ENCODE measurements at places on chromosomes 4 and X.

DNA sequence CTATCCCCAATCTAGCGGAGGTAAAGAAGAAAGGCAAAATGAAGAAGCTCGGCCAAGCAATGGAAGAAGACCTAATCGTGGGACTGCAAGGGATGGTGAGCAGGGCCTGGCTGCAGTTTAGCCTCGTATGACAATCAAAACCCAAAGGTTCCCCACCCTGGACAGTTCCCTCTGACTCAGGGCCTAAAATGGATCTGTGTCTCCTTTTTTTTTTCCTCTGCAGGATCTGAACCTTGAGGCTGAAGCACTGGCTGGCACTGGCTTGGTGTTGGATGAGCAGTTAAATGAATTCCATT is 986 bp downstream of the HDAC6 start:
- DNase-seq, result no peak

DNA sequence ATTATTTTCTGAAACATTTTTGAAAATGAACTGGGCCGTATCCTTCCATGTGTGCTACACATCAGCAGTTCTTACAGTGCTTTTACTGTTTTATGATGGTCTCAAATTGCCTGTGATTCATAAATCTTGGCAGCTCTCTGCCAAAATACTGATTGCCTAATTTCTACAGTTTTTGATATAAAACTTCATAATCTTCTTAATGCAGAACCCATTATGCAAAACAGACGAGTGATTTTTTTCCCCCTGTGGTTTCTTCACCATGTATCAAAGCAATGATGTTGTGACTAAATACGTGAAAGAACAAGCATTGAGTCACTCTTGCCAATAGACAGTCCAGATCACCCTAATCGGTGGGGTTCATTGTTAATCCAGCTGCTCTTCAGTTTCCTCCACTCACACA is 156.4 kb upstream of the WDR1 start:
- DNase-seq, result no peak

GRCh38 chr4:148315049-148315448 is 127.2 kb downstream of the NR3C2 start:
- no peak for DNase-seq

GRCh38 chr4:80143307-80143679 is 54.0 kb upstream of the PRDM8 start:
- no peak for DNase-seq

DNA sequence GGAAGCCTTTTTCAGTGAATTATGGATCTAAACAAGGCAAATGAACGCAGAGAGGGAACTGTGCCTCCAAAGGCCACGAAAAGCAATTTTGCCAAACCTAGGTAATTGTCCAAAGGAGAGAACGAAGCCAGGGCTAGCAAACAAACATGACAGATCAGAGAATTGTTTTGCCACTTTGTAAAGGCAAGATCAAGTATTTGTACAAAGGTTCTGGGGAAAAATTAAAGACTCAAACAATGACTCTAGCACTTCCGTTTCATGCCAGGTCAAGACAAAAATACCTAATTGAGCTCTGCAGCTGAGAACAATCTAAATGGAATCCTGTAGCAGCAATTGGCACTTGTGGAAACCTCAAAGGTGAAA is 8.5 kb downstream of the RBM47 start:
- DNase-seq, result no peak

GRCh38 chr4:157372567-157372966 is 152.0 kb downstream of the GRIA2 start:
- DNase-seq, result no peak

DNA sequence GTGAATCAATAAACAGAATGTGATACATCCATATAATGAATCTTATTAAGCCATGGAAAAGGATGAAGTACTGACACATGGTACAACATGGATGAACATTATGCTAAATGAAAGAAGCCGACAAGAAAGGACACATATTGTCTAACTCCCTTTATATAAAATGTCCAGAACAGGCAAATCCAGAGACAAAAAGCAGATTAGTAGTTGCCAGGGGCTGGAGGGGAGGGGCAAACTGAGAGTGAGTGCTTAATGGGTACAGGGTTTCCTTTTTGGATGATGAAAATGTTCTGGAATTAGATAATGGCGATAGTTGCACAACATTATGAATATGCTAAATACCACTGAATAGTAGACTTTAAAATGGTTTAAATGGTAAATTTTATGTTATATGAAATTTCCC is 17.4 kb downstream of the ADGRG4 start:
- DNase-seq, result no peak

- no peak for DNase-seq
These were observed 137.3 kb upstream of the RPL34 start for GRCh38 chr4:108483079-108483478.

DNA sequence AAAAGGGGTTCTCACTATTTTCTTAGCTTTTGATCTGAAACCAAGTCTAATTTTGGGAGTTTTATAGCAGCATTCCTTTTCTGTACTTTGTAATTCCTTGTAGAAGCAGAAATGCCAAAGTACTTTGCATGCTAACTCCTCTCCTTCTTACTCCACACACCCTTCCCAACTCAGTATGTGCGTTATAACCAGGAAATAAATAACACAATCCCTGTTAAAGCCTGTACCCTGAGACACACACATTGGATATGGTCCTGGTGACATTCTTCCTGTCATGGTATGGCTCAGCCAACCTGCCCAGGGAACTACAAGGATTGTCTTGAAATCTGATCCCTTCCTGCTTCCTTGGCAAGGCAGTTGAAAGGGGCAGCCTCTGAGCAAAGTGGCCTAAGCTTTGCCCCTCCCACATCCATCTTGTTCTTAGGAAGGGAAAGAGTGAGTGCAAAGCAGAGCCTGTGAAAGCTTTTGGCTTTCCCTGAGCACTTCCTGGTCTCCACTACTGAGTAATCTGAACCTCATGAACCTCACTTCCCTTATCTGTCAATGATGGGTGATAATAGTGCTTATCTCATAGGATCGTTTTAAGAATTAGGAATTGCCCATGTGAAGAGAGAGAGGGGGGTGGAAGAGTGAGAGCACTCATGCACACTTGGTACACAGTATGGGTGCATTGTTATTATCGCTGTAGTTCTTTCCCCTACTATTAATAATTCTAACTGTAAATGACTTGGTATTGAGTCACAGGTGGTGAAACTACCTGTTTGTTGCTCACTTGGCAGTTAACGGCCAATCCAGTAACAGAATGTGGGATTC is 109.3 kb downstream of the AFF2 start:
- DNase-seq, result peak; percentile 29

GRCh38 chrX:108090491-108091263 is 665 bp downstream of the PSMD10 start:
- DNase-seq, result no peak

DNA sequence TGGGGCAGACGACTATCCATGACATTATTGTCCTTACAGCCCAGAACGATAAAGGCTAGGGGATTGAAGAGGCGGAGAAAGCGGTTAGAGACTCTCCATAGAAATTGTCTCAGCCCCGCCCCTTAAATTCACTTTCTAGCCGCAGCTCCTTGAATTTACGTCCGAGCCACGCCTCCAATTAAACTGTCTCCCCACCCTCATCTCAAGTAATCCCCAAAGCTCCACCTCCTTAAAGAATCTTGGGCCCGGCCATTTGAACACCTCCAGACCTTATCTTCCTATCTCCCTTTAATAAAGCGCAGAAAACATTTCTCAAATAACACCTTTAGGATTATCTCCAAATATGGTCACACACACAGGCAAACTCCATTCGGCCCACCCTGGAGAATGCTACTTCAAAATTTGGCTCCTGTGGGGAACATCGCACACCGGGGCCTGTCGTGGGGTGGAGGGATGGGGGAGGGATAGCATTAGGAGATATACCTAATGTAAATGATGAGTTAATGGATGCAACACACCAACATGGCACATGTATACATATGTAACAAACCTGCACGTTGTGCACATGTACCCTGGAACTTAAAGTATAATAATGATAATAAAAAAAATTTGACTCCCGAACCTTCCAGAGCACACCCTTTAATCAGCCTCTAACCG is 7.2 kb upstream of the MAGIX start:
- peak; percentile 56 for DNase-seq

- DNase-seq, result no peak
These were observed 1.8 kb downstream of the ACOX3 start for GRCh38 chr4:8438743-8439142.

- no peak for DNase-seq
These were observed 34.7 kb downstream of the P2RY10 start for GRCh38 chrX:78979789-78980464.

DNA sequence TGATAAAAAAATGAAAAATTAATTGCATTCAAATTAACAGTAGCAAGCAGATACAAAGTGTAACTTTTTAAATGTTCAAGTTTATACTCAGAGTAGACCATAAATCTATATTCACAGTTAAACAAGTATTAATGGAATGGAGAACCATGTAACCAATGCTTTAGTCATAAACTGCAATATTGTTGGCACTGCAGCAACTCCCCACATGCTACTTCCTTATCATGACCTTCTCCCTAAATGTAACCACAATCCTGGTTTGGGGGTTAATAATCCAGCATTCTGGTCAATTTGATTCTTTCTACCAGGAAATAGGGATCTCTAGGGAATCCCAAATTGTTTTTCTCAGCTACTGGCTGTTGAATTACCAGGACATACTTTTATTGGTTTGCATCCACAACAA is 223.9 kb upstream of the DCAF8L1 start:
- DNase-seq, result no peak

DNA sequence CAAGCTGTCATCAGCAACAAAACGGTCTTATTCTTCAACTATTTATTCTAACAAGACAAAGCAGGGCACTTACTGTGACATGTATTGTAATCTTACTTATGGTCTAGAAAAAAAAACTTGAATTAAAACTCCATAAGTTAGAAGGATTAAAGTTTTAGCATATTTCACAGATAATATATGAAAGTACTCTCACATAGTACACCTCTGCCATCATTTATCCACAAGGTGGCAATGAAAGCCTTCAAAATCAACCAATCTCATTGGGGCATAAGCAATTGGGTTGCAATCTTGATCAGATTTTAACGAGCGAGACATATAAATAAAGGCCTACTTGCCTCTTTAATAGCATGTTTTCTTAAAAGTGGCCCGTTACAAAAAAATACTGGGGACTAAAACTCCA is 1382.9 kb downstream of the FAM133A start:
- no peak for DNase-seq

DNA sequence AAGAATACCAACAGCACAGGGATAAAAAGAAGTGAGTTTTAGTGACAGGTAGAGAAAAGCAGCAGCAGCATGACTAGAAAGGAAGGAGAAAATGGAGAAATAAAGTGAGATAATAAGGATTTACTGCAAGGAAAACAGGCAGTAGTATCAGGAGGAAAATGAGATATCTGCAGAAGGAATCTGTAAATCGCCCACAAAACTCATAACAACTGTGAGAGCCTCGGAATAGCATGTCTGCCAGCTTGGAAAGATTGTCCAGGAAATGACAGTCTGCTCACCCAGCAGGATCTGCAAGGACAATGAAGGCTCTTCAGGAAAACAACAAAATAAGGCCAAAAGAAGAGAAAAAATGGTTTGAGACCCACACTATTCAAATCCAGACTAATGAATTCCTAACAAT is 47.4 kb downstream of the CXXC4 start:
- no peak for DNase-seq

- DNase-seq, result no peak
These were observed 2.7 kb upstream of the NUDT9 start for GRCh38 chr4:87419578-87420249.

DNA sequence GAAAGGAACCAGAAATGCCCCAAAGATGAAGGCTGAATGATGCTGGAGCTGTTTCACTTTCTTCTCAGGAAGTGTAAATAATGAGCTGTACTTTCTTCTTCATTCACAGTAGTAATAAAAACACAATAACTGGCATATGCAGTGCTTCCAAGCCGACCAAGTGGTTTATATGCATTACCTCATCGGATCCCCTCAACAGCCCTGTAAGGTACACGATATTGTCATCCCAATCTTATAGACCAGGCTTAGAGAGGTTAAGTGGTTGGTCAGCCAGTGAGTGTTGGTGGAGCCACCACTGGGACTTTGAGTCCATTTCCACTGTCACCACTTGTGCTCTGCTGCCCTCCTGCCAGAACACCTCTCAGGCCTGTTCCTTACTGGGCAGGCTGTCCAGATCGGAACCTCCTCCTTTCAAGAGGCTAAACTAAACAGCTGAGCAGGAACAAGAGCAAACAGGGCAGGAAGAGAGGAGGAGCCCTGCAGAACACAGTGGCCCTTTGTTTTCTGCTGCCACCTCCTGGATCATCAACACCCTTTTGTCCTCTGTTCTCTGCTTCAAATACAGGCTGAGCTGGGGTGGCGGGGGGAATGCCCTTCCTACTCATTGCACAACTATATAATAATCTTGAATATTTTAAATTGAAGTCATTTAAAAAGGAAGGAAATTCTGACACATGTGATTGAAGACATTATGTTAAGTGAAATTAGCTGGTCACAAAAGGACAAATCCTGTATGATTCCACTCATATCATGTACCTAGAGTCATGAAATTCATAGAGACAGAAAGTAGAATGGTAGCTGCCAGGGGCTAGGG is 112.5 kb upstream of the ATP6AP2 start:
- DNase-seq, result peak; percentile 16

- DNase-seq, result no peak
These were observed 460 bp upstream of the GEMIN8 start for GRCh38 chrX:14030174-14030530.

DNA sequence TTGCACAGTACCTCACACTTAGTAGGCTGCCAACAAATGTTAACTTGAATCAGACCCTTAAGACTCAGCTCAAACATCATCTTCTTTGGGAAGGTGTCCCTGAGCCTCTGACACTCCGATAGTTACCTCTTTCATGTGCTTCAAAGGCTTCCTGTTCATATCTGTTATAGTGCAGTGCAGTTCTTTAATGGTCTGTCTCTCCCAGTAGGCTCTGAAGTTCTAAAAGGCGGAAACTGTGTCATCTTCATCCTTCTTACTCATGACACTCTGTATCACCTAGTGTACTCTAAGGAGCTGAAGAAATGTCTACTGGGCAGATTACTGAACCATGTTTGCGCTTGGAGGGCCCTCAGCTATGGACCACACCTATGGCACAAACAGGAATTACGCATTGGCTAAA is 2.1 kb upstream of the DIAPH2 start:
- no peak for DNase-seq

DNA sequence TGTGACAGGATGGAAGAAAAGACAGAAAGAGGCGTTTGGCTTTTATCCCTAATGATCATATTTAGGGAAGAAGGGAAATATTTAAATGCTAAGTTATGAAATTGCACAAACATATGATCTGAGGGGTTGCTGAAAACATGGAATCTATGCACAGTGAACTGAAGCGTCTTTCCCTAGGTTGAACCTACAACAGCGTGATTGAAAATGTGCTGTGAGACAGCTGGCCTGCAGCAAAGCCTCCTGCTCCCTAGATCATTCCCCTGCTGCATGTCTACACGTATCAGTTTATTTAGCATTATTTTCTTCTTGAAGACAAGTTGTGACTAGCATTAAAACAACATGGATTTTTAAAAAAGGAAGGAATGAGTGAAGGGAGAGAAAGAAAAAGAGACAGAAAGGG is 272.5 kb upstream of the TRAM1L1 start:
- no peak for DNase-seq

GRCh38 chrX:109926743-109927662 is 75.9 kb upstream of the TMEM164 start:
- DNase-seq, result no peak

GRCh38 chr4:102430461-102430910 is 70.7 kb upstream of the NFKB1 start:
- no peak for DNase-seq

Measured in WTC11 (cell line).